ENCODE measurements at places on chromosomes 16 and 17.

- DNase-seq: no peak
Measured at GRCh38 chr16:69804297-69804696, 42.2 kb downstream of the WWP2 start.

GRCh38 chr16:64751906-64752305 lies 370.0 kb downstream of the CDH11 start:
- DNase-seq: no peak

DNA sequence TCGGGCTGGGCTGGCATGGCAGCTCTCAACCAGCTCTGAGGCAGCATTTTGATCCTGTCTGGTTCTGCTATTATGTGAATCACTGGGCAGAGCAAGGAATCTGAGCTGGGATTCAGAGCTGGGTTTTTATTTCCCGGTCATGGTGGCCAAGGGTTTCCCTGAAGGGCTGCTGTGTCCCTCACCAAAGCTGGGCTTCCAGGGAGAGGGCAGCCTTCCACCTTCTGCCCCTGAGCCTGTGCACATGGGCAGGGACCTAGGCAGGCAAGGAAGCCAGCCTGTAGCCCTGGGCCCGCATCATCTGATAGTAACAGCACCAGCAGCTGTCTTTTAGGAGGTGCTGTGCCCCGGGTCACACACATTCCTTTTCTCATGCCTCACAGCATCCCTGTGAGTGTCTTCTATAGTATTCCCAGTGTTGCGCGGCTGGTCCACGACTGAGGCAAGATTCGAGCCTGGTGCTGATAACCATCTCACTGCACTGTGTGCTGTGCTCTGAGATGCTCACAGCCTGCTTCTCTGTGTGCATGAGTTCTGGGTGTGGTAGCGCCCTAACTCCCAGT lies 85.3 kb upstream of the PLCG2 start:
- no peak for DNase-seq

GRCh38 chr17:37683454-37683984 lies 40.3 kb upstream of the DDX52 start:
- DNase-seq: no peak

GRCh38 chr17:48882272-48882671 lies 10.3 kb upstream of the ATP5MC1 start:
- DNase-seq: no peak

GRCh38 chr16:8682551-8683259 lies 8.3 kb downstream of the ABAT start:
- DNase-seq: no peak
